ENCODE measurements at places on chromosomes 6 and 20.

DNA sequence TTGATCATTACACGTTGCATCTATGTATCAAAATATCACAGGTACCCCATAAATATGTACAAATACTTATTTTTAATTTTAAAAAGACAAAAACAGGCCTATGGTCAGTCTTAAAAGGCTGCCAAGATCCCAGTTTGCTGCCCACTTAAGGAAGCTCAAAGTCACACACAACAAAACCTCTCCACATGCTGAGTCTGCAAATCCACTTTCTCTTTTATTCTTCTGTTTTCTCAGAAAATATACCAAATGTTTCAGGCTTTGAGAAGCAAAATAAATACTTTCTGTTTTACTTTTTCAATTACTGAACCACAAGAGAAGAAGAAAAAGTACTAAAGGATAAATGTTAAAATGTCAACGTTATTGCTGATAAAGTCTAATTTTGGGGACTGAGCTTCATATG is 107.8 kb upstream of the MANEA start:
- DNase-seq, result no peak

GRCh38 chr6:104218116-104218515 is 641.6 kb downstream of the HACE1 start:
- DNase-seq, result peak; percentile 39

- DNase-seq, result peak; percentile 19
Measured at GRCh38 chr20:32278199-32278643, 770 bp downstream of the KIF3B start.

DNA sequence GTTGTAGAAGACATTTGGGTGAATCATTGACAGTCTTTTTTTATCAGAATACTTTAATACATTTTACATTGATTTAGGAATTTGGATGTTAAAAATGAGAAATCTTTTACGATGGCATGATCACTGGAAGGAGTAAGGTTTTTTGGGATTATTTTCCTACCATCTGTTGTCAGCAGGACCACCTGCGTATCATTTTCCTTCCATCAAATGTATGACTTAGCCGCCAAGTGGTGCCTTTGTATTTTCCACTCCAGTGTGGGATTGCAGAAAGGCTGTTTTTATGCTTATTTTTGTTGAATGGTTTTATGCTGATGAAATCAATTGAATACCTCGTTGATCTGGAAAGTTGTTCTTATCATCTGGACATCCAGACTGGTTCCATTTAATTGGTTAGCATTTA is 35.8 kb downstream of the AKAP12 start:
- DNase-seq, result no peak

DNA sequence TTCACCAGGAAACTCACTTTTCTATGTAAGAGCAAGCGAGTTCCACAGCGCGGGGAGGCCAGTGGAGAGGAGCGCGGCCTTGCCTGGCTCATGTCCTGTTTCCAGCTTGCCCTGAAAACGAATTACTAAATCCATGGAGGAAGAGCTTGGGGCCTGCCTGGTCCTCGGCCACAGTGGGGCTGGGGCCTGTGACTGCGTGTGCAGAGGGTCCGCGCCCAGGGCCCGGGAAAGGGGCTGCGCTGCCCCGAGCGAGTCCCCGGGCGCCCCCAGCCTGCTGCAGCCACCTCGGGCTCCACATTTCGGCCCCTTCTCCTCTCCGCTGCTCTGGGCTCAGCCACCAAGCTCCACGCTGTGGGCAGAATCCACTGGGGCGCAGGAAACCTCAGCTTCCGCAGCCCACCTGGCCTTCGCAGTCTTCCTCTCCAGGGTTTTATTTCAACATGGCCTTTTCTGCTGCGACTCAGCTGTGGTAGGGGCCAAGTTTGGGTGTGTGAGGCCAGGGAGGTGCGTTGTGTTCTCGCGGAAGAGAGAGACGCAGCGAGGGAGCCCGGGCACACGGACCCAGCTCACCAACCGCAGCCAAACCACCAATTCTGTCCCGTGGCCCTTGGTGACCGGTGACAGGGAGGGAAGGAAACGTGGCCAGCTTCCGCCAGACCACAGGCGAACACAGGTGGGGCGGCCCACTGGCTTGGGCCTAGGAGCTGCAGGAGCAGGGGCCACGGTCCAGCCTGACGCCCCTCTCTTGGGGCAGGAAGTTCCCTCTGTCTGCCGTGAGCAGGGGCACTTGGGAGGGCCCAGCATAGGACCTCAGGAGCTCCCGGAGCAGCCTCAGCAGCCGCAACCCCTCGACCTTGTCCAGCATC is 211.4 kb downstream of the ERMARD start:
- no peak for DNase-seq

DNA sequence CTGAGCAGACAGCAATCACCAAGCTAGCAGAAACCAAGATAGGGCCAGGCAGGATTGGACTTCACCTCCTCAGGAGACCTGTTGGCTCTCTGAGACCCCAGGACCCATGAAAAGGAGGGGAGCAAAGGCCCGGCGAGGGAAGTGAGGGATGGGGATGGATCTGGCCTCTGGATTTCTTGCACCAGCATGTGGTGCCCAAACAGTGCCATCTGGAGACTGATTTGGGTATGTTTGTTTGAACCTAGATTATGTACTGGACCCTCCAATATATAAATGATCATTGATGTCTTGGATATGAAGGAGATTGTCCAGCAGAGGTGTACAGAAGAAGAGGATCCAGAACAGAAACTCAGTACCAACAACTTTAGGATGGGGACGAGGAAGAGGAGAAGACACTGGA is 83.4 kb upstream of the LY86 start:
- DNase-seq, result no peak

GRCh38 chr6:165243801-165244200 is 65.6 kb downstream of the C6orf118 start:
- DNase-seq, result no peak

DNA sequence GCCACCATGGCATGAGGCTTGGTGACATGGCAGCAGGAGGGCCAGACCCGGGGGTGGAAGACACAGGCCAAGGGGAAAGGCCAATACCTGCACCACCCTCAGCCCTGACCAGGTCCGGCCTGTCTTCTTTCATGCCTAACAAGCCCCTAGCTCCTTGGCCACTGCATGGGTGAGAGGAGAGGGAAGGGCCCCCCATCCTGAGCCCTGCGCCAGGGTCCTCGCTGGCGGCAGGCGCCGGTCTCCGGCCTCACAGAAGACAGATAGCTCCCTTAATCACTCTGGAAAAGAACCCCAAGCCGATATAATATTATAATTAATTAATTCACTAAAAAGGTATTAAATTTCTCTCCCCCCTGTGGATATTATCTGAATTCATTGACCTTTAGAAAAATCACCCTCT is 41.4 kb downstream of the MDFI start:
- DNase-seq, result no peak

DNA sequence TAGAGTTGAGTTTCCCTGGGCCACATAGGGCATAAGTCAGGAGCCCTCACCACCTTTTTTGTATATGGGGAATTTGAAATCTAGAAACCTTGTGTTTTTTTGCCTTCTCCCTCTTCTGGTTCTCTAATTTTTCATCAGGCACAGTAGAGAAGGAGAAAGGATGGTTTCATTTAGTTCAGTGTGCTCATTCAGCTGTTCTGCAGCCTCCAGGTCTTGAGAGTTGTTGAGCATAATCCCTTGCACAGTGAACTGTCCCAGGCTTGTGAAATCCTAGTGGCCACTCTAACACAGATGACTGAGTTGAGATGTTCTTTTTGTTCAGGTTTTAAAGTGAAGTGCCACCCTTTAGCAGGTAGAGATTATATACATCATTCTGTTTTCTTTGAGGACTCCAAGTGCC is 183.5 kb downstream of the CDKAL1 start:
- DNase-seq, result no peak

GRCh38 chr6:167734662-167735083 is 92.0 kb upstream of the AFDN start:
- DNase-seq, result no peak

GRCh38 chr6:126422912-126423311 is 83.0 kb downstream of the CENPW start:
- peak; percentile 1 for DNase-seq

DNA sequence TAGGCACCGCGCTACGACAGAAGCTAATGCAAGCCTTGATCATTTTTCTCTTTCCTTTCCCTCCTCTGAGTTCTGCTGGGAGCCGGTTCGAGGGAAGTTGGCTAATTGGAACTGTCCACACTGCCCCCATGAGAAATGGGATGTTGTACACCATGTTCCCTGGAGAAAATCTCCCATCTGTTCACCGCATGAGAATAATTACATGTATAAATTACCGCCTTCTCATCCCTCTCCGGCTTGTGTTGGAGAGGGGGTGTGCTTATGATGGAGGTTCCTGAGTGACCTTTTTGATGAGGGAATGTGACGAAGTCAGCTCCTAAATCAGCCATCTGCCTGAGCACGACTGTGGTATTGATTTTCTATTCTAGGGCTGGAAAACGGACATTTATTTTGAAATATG is 320.2 kb upstream of the SULF2 start:
- DNase-seq, result no peak

- DNase-seq, result peak; percentile 91
Measured at GRCh38 chr6:56890683-56891429, 64.1 kb upstream of the BEND6 start.

GRCh38 chr6:29965873-29966601 is 23.7 kb downstream of the HLA-A start:
- peak; percentile 39 for DNase-seq

DNA sequence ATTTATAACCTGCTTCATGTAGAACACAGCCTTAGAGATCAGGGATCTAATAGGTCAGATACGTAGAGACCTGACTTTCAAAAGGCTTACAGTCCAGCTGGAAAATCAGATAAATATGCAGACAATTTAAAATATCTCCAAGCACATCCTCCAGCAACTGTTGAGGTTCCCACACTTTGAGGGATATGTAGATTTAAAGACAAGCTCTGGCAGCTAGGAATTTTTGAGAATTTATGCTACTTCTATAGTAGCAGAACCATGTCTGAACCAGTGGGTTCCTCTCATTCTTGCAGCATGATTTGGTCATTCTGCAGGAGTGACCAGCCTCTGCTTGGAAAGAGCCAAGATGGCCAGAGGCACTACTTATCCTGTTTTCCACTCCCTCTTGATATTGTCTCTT is 60.5 kb downstream of the CYB5R4 start:
- peak; percentile 2 for DNase-seq

- DNase-seq, result no peak
Measured at GRCh38 chr20:61546641-61547040, 294.6 kb downstream of the CDH4 start.

- peak; percentile 99 for DNase-seq
Measured at GRCh38 chr20:1322511-1323245, 6.3 kb downstream of the SDCBP2 start.

DNA sequence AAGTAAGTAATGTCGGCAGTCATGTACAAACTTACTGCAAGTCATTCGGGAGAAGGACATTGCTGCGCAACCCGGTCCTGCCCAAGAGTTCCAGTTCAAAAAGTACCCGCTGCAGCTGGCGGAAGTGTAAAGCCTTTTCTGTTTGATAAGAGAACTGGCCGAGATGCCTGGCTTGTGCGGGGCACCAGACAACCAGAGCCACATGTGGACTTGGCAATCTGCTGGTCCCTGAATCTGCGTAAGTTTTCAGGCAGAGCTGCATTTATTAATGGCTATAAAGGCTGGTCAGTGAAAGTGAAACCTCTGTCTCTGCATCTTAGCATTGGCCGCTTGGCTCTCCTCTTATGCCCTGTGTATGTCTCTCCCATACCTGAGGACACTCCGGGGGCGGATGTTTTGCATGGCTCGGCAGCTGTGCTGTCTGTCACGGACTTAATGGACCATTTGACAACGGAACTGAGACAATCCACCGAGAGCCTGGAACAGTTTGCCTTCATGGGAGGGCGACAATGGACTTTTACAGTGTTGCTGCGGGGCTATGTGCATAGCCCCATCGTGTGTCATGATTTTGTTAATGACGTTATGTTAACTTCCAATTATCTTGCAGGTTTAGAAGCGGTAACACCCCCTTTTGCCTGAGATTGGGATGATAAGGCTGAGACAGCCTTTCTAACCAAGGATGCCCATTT is 19.8 kb upstream of the RGS17 start:
- DNase-seq, result no peak

DNA sequence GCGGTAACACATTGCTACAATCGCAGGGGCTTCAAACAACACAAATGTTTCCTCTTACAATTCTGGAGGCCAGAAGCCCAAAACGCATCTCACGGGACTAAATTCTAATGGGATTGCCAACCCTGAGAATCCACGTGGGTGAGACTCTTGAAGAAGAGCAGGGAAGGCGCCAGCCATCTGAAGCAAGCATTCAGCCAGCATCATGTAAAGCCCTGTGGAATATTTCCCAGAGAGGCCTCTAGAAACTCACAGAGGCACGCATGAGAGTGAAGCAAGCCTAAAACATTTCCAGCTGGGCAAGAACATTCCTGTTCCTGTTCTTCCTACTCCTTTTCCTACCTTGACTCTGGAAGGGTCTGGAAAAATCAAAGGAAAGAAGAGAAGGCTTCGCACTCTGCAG is 19.6 kb upstream of the FNDC1 start:
- no peak for DNase-seq

GRCh38 chr20:3995067-3995748 is 20.1 kb downstream of the RNF24 start:
- DNase-seq, result peak; percentile 31

DNA sequence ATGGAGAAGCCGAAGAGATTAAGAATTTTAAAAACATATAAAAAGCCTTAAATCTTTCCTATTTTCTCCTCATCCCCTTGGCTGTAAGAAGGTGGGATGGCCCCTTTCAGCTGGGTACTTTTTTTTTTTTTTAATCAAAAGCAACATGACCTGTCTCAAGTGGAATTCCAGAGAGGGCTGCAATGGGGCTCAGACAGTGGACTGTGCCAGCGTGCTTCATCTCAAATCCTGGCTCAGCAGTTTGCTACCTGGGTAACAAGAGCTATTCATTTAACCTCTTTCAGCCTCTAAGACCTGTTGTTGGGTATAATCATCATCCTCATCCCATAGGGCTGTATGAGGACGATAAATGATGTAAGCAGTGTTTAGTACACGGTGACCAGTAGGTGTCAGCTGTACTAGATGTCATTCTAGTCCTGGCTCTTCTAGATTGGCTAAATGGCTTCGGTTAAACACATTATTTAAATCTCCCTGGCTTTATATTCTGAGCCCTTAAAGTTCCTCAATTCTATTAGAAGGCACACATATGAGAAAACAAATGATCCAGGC is 6.9 kb upstream of the PPP1R3G start:
- DNase-seq, result no peak
